ENCODE measurements at places on chromosomes 4 and X. TPM values are rescaled to one million over a fixed set of nuclear protein-coding genes. Genes with fewer than 3 reads are reported as not detected.

Gene FHIP1A
- 3.1 TPM for total RNA-seq

Gene ADRA2C
- total RNA-seq: not detected

Gene PLK4
- 47.3 TPM for total RNA-seq

Gene OTC
- total RNA-seq: not detected

Gene SEPTIN6
- total RNA-seq: 204 TPM

Gene GAGE12F
- not detected for total RNA-seq

Gene GLUD2
- total RNA-seq: 0.16 TPM

Gene PNMA5
- total RNA-seq: 0.17 TPM

GRCh38 chr4:6199422-6199921 lies 877 bp downstream of the JAKMIP1 start:
- ATAC-seq: no peak

DNA sequence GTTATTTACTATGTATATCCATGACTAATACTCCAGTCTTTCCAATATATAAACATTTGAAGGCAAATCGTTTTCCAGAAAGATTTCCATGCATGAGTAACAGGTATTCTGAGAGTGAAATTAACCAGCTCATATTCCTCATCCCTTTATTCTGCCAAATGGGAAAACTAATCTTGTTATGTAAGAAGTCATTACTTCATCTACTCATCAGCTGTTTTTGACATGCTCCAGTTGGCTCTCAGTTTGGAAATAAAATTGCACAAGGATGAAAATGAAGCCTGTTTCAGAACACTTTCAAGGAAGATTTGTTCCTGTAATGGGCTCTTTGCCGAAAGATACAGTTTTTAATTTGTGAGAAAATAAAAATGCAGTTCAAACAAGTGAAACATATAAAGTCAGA lies 121.9 kb downstream of the KCTD8 start:
- no peak for ATAC-seq

GRCh38 chr4:54060116-54060515 lies 4.3 kb downstream of the CHIC2 start:
- no peak for ATAC-seq
